Putamen (tissue), 1 donor: ENCODE measurements at places on chromosomes 7 and 10.

- DNase-seq = peak; percentile 97
Measured at GRCh38 chr7:100467638-100468373, 3.7 kb upstream of the SPACDR start.

DNA sequence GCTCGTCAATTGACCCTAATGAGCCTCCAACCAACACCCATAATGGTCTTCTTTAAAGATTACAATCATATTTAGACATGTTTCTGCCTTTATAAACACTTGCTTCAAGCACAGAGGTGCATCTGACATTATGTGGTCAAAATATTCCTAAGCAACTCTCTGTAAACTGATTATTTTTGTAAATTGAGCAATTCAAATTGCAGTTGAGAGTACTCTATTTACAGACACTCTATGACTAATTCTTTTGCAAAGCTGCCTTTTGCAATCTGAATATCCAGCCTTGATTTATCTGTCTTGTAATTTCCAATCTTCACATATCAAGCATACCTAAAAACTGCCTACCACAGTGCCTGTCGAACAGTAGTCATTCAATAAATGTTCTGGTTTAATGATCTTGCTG, 112.0 kb downstream of the PDE1C start:
- DNase-seq = no peak

GRCh38 chr7:132292803-132293202, 283.5 kb downstream of the PLXNA4 start:
- no peak for DNase-seq

DNA sequence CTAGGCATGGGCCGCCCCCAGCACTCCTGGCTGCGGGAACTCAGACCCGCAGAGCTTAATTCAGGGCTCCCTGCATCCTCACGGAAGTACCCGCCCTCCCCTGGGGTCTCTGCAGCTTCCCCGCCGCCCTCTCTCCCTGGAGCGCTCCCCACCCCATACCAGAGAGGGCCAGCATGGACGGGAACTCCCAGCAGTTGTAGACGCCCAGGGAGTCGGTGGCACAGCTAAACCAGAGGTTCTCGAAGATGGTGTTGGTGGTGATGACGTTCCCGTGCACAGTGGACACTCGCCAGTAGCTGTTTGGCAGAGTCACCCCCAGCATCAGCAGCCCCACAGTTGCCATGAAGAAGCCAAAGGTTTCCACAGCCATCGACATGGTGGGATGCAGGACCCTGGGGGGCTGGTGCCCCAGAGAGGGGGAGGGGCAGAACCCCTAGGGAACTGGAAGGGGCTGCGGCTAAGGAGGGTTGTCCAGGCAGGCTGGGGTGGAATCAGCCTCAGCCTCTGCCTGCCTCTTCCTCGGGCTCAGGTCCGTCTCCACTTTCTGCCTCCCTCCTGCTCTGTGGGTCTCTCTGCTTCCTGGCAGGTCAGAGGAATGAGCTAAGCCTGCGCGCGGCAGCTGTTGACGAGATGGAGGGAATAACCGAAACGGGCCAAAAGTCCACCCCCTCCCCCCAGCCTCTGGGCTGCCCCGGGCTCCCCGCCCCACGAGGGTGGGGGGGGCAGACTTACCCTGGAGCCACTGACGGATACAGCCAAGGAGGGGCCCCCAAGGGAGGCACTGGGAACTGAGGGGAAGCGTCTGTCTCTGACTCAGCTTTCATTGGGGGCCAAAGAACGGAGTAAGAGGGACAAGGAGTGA, at the start of gene CLDN15:
Gene CLDN15, minus strand, starts transcription at position 597 of the 862 bp plus-strand sequence. Its CDS starts 221 bp downstream, at position 376.
- no peak for DNase-seq

DNA sequence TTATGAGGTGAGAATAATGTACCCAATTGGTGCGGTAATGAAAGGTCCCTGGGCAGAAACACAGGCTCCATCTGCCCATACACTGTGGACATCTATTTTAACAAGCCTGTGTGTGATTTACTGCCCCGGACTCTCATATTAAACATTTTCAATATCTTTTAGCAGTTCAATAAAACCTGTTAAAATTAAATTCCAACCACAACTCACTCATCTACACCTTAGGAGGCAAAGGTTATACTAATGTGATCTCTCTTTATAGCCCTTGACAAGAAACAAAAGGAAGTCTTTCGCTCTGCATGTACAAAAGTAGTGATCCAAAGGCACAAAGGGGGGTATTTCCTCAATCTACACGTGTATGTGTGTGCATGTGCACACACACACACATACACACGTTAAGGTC, 186.0 kb downstream of the PARD3 start:
- no peak for DNase-seq

DNA sequence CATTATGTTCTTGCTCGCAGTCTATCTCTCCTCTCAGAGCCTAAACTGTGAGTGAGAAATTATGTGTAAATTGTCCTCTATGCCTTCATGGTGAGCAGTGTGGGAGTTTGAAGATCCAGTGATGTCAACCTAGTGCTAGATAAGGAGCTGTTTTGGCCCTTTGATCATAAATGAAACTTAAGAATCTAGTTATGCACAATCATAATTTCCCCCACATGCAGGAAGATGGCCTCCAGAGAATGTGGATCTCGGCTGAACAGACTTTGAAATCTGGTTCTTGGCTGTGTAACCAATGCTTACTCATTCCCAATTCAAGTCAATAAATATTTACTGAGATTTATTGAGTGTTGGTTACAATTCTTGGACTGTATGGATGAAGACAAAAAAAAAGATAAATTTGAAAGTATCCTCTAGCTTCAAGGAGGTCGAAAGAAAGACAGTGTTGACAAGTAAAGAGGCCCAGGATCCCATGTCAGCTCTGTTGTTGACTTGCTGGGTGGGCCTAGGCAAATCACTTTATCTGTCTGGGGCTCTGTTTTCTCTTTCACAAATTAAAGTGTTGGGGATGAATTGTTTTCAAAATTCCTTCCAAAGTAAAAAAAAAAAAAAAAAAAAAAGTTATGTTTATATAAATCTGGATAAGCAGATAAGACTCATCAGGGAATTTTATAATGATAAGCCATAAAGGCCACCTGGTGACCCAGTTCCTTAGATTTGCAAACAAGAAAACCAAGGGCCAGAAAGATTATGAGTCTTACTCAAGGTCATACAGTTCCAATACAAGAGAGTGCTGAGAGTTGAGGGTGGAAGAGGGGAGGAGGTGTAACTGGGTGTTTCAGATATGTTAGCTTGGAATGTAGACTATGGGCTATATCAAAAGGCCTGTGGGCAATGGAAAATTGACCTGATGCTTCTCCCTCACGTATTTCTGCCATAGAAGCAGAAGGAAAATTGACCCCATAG, 969.9 kb downstream of the KCNMA1 start:
- no peak for DNase-seq

DNA sequence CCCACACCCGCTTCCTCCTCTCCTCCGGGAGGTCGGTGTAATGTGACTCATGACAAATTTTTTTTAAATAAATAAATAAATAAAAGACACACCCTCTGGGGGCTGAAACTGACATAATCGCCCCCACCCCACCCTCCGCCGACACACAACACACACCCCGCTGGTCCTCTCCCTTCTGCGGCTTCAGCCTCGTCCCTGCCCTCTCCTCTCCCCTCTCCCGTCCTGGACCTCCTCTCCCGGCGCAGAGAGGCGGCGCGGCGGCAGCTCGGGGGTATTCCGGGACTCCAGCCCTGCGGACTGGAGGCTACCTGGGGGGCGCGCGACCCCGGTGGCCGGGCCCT, 686 bp downstream of the ABI1 start:
- peak; percentile 39 for DNase-seq

DNA sequence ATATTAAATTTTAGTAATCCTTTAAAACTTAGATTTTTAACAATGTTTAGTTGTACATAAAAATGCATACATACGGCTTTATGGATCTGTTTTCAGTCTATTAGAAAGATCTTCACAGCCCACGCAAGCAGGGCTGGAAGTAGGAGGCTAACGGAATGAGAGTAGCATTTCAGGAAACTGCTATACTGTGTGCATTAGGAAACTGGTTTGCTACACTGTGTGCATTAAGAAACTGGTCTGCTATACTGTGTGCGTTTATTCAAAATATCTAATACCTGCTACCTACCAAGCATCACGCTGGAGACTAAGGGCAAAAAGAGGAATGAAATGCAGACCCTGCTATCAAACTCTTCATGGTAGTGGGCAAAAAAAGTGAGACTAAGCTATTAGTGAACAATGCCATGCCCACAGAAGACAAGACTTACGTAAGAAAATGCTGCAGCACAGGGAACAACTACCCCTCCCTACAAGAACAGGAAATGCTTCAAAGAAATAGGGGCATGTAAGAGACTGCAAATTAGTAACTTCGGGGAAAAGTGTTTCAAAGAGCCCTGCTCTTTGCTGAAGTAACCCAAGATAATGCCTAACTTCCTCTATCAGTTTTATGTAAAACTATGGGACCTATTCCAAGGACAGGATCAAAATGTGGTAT, 11.3 kb downstream of the RAB11FIP2 start:
- DNase-seq = no peak

DNA sequence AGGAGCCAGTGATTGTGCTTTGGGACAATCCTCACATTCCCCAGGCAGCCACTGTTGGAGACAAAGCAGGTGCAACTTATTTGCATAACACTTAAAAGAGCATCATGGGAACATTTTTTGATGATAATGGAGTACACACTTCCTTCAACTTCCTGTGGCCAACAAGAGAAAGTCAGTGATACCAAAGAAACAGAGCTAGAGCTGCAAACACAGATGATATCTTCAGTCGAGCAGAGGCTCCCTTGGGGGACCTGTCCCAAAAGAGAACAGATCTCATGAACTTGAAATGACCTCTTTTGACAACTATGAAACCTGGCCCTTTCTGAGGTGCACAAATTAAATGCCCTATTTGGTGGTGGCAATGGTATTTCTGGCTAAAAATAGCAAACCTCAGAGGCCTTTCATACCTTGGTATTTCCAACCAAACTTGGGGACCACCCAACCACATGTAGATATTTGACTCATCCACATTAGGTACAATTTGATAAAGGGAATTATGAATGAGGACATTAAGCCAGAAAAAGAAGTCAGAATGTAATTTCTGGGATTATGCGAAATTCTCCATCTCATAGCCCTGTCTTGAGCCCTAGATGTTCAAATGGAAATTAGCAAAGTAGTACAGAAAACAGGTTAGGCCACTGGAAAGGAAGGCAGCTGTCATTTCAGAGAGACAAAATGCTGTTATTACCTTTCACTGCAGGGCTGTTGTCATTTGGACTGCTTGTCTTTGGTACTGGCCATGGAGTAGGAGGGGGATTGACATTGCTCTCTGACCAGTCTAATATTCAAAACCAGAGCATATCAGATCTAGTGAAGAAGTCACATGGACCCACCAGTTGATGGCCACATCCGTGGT, 146.2 kb downstream of the ICA1 start:
- DNase-seq = no peak
